ENCODE measurements at places on chromosomes 5 and 9.

GRCh38 chr5:132067451-132067850, 6.1 kb upstream of the CSF2 start:
- no peak for DNase-seq

- no peak for DNase-seq
Measured at GRCh38 chr5:37871023-37871815, 31.4 kb upstream of the GDNF start.

- DNase-seq = no peak
Measured at GRCh38 chr9:83355024-83355444, 183.2 kb downstream of the FRMD3 start.

- no peak for DNase-seq
Measured at GRCh38 chr9:136802321-136802720, 5.4 kb upstream of the RABL6 start.

DNA sequence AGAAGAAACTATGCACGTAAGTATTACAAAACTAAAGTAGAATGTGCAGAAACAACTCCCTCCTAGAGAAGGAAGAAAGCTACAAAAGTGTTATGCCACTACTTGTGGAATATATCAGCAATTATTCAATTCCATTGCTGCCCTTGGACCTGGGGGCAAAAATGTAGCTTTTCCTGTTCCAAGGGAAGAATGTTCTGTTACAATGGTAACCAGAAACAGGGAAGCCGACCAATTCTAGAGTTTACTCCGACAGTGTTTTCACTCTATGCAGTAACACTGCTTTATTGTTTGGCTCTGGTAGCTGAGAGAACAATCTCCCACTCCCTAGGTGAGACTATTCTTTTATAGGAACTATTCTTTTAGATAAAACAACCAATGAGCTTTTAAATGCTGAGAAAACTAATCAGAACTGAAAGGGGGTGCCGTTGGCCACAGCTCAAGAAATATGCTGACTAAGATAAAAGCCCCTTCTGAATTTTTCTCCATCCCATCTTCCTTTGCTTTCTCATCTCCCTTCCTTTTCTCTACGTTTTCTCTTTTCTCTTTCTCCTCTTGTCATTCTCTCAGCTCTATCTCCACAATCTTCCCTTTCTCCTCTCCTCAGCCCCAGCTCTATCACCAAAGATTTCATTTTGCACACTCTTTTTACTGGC, 54.1 kb downstream of the SLC1A3 start:
- no peak for DNase-seq
